ENCODE measurements at places on chromosomes 1 and 21. TPM values are rescaled to one million over a fixed set of nuclear protein-coding genes. Genes with fewer than 3 reads are reported as not detected.
A peak's percentile ranks its signal among the peaks of the same experiment; 100 is the strongest.

The ZBTB8A gene
- total RNA-seq: 4.5 TPM

- no peak overlapping the region for H3K4me3 ChIP-seq
- H3K36me3 ChIP-seq: no peaks in the 10 kb centered on the region
- H3K27me3 ChIP-seq: no peaks in the 10 kb centered on the region
- H3K4me1 ChIP-seq: peaks cover 22% of the 10 kb centered on the region
- no peak for DNase-seq
Observed at GRCh38 chr1:47810964-47811682, 186.1 kb downstream of the TRABD2B start.

DNA sequence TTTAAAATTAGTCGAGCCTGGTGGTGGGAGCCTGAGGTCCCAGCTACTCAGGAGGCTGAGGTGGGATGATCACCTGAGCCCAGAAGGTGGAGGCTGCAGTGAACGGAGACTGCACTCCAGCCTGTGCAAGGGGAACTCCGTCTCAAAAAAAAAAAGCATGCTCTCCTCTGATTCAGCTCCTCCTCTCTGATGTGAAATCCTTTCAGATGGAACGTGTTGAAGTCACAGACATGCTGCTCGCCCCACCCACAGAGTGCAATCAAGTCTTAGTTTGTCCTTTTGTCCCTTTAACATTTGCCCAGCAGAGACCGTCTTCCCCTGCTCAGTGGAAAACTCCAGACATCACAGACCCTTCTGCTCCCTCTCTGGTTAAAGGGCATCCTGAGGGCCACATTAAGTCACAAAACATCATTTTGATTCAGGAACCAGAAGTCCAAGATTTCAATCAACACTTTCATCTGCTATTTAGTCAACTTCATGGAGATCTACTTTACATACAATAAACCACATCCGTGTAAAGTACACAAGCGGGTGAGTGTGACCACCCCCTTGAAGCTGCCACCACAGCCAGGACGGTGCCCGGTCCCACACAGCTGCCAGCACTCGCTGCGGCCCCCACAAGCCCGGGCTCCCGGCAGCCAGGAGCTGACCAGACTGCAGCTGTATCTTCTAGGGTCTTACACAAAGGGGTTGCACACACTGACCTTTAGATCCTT is 18.9 kb upstream of the RNF223 start:
- H3K27me3 ChIP-seq: no peaks in the 10 kb centered on the region
- H3K36me3 ChIP-seq: no peaks in the 10 kb centered on the region
- H3K4me1 ChIP-seq: no peaks in the 10 kb centered on the region
- no peak overlapping the region for H3K4me3 ChIP-seq

DNA sequence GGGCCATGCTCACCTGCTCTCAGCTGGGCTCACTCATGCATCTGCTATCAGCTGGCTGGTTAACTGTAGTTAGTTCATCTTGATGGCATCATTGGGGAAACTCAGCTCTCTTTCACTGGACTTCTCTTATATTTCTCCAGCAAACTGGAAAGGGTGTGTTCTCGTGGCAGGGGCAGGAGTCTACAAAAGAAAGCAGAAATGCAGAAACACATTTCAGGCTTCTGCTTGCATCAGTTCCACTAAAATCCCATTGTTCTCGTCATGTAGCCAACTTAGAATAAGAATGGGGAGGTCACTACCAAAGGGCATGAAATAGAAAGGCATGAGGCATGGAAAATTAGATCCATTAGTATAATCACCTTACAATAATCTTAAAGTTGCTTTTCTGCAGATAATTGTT is 207.3 kb downstream of the NRIP1 start:
- H3K4me1 ChIP-seq: no peaks in the 10 kb centered on the region
- no peak for DNase-seq
- H3K27ac ChIP-seq: no peak overlapping the region
- H3K36me3 ChIP-seq: no peaks in the 10 kb centered on the region
- H3K27me3 ChIP-seq: no peaks in the 10 kb centered on the region

DNA sequence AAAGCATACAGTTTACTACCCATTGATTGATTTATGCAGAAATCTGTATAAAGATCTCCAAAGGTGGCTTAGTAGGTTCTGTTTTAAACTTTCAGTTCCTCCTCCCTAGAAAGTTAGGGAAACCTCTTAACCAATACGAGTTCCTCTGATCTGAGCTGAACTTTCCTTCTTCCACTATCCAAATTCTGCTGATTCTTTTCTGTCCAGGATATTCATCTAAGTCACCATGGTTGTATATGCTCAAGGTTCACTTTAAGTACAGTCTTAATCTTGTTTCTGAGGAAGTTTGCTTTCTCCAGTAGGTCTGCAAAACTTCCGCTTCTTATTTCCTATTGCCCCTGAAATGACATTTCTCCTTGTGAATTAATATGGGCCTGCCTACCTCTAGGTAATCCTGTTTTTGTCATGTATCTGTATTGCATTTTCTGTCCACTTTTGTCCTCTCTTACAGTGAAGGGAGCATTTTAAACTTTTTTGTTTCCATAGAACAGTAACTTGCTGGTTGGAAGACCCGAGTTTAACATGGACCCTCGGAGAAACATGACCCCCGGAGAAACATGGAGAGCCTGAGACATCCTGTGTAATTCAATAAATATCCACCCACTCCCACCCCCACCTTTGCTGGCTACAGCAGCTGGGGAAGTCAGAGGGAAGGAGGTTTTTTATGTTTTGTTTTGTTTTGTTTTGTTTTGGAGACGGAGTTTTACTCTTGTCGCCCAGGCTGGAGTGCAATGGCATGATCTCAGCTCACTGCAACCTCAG is 16.7 kb upstream of the TUT4 start:
- H3K4me3 ChIP-seq: no peak overlapping the region
- H3K27me3 ChIP-seq: no peaks in the 10 kb centered on the region
- DNase-seq: no peak
- no peaks in the 10 kb centered on the region for H3K36me3 ChIP-seq
- no peaks in the 10 kb centered on the region for H3K4me1 ChIP-seq
- no peak overlapping the region for H3K27ac ChIP-seq

The PBX1 gene
- total RNA-seq: 50.5 TPM

- peak; percentile 27 for DNase-seq
- H3K4me1 ChIP-seq: no peaks in the 10 kb centered on the region
- peaks cover 17% of the 10 kb centered on the region for H3K36me3 ChIP-seq
- no peaks in the 10 kb centered on the region for H3K27me3 ChIP-seq
Observed at GRCh38 chr1:23444104-23444533, 19.6 kb upstream of the TCEA3 start.

The ZNF593 gene
- 20.5 TPM for total RNA-seq

- no peak for DNase-seq
- H3K4me3 ChIP-seq: no peak overlapping the region
- H3K27ac ChIP-seq: no peak overlapping the region
- no peaks in the 10 kb centered on the region for H3K36me3 ChIP-seq
Observed at GRCh38 chr1:208929575-208929974, 653.9 kb upstream of the CAMK1G start.
